ENCODE measurements at places on chromosomes 2 and 18.

GRCh38 chr2:118085173-118086023 is 2.9 kb upstream of the INSIG2 start:
- no peak for DNase-seq

DNA sequence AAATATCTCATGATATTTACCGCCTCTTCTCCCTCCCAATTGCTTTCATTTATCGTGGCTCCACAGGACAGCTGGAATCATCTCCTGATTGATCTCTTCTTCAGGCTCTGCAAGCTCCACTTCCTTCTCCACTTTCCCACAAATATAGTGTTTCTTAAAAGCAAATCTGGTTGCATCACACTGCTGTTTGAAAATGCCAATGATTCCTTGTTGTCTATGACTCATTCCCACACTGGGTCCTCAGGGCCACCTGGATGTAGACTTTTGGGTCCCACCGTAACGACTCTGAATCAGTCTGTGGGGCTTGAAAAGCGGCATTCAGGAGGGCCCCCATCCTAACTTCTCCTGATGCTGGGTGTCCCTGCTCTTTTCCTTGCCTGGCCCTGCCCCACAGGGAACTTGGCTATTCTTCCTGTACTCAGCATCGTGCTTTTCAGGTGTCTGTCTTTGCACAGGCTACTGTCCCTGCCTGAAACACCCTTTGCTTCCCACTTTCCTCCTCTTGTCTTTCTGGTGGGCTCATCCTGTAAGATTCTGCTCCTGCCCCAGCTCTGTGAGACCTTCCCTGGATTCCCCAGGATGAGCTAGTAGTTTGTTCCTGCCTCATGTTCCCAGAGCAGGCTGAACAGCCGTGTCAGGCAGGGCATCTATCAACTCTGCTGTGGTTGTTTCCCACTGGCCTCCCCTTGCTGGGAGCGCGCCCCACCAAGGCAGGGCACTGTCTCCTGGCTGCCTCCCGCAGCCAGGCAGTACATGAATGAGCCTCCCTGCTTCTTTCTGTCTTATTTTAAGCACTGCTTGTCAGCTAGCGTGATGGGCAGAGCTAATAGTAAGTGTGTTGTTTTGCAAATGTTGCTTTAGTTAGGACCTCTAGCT is 111.9 kb downstream of the KCTD1 start:
- DNase-seq = no peak

- DNase-seq = no peak
Observed at GRCh38 chr2:120852200-120852815, 116.6 kb downstream of the GLI2 start.

DNA sequence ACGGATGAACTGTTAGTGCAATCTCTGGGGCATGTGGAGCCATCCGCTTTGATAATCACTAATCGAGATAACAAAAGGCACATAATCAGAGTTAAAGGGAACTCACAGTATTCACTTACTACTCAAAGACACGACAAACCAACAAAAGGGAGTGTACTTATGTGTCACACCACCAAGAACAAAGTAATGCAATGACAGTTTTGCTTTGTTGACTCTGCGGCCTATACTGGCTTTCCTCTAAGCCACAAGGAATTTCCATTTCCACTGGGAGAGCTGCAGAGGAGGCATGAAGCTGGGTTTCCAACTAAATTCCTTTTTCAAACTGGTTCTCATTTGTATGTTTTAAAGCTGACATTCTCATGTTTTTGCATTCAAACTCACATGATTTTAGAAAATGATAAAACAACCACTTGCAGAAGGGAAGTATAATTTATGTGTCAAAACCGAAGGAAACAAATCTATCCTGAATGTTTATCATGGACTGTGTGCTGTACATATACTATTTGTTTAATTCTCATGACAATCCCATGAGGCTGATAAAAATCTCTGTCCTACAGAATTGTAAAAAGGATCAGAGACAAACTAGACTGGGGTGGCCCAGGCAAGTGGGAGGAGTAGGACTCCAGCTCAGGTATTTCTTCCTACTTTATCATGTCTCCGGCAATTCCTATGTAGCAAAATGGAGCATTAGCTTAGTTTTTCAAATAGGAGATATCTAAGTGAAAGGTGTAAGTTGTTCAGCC is 149.6 kb upstream of the SMAD7 start:
- DNase-seq = no peak

GRCh38 chr2:41602341-41602740 is 445.5 kb upstream of the PKDCC start:
- no peak for DNase-seq

Data from GM12865 (cell line).